ENCODE measurements at places on chromosomes 6 and 20. TPM values are rescaled to one million over a fixed set of nuclear protein-coding genes. Genes with fewer than 3 reads are reported as not detected.

CASS4 gene
- under 0.01 TPM for total RNA-seq

SIRPB1 gene
- total RNA-seq: 4.1 TPM

FAM83D gene
- total RNA-seq: 7.0 TPM

EPHA7 gene
- not detected for total RNA-seq

BMP2 gene
- total RNA-seq: 2.0 TPM

EMILIN3 gene
- total RNA-seq: not detected

Measured in mammary epithelial cell (primary cell).